Activated naive CD8-positive, alpha-beta T cell treated with anti-CD3 and anti-CD28 coated beads, Interleukin-2, amount 50 U/mL, for 24 hours (primary cell): ENCODE measurements at places on chromosomes 11 and 22.

DNA sequence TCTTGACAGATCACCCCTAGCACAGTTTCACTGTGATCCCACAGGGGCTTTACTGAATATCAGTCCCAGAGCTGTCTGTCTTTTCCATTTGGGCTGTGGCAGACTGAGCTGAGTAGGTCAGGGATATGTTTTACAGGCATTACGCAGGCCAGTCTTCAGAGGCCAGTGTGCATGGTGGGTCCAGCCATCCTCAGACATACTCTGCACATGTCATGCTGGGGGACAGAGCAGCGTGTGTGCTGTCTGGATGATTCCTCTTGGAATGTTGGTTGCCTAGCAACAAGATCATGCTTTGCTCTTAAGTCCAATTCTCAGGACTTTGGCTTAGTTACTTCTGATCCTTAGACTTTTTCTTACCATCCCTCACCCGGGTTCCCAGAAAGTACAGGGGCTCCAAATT, 736.5 kb downstream of the DLG2 start:
- H3K36me3 ChIP-seq = no peaks in the 10 kb centered on the region
- H3K27ac ChIP-seq = no peak overlapping the region
- no peak for DNase-seq
- H3K4me3 ChIP-seq = no peak overlapping the region
- no peaks in the 10 kb centered on the region for H3K27me3 ChIP-seq

- H3K36me3 ChIP-seq = no peaks in the 10 kb centered on the region
- DNase-seq = no peak
- no peak overlapping the region for H3K27ac ChIP-seq
- peaks cover 8% of the 10 kb centered on the region for H3K4me1 ChIP-seq
- no peak overlapping the region for H3K4me3 ChIP-seq
- peaks cover 76% of the 10 kb centered on the region for H3K27me3 ChIP-seq
Measured at GRCh38 chr11:12686246-12687060, 12.2 kb downstream of the TEAD1 start.

- DNase-seq = no peak
- no peak overlapping the region for H3K27ac ChIP-seq
- H3K36me3 ChIP-seq = no peaks in the 10 kb centered on the region
- no peaks in the 10 kb centered on the region for H3K4me1 ChIP-seq
- peaks cover 3% of the 10 kb centered on the region for H3K27me3 ChIP-seq
Measured at GRCh38 chr11:17643506-17644405, 75.6 kb upstream of the MYOD1 start.

DNA sequence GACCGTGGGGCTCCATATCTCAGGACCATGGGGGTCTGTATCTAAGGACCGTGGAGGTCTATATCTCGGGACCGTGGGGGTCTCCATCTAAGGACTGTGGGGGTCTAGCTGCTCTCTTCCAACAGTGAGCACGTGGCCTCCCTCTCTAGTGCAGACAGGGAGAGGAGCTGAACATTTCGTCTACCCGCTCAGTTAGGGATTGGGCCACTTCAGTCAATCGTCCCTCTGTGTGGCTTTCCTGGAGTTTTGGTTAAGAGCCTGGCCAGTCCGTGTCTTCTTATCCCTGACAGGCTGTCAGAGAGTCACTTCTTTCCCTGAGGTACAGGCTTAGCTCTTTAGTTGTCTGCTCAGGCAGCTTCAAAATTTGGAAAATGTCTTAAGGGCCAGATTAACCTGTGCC, 3.1 kb downstream of the KRTAP5-1 start:
- no peak overlapping the region for H3K4me3 ChIP-seq
- H3K27ac ChIP-seq = no peak overlapping the region
- H3K27me3 ChIP-seq = peaks cover 15% of the 10 kb centered on the region
- peaks cover 8% of the 10 kb centered on the region for H3K4me1 ChIP-seq
- no peak for DNase-seq
- no peaks in the 10 kb centered on the region for H3K36me3 ChIP-seq

DNA sequence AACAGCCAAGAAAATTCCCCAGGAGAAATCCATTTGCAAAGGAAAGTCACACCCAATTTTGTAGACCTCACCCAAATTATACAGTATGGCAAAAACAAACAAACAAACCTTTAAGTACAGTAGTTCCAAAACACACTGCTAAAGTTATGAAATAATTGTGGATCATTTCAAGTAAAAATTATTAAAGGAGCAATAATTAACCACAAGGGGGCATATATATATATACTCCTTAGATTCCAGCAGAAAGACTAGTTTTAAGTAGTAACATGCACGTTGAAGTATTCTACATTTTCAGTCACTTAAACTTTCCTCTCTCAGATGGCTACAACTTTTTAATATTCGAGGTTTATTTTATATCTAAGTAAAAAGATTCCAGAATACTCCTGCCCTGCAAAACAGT, 26.8 kb downstream of the RNF141 start:
- no peak overlapping the region for H3K27ac ChIP-seq
- H3K27me3 ChIP-seq = no peaks in the 10 kb centered on the region
- H3K4me3 ChIP-seq = no peak overlapping the region
- H3K4me1 ChIP-seq = peaks cover 3% of the 10 kb centered on the region
- peaks cover 11% of the 10 kb centered on the region for H3K36me3 ChIP-seq
- no peak for DNase-seq

GRCh38 chr11:60932605-60933356, 8.5 kb downstream of the TMEM132A start:
- no peak for DNase-seq
- no peaks in the 10 kb centered on the region for H3K36me3 ChIP-seq
- no peaks in the 10 kb centered on the region for H3K4me1 ChIP-seq
- peaks cover 3% of the 10 kb centered on the region for H3K27me3 ChIP-seq
- H3K27ac ChIP-seq = no peak overlapping the region

DNA sequence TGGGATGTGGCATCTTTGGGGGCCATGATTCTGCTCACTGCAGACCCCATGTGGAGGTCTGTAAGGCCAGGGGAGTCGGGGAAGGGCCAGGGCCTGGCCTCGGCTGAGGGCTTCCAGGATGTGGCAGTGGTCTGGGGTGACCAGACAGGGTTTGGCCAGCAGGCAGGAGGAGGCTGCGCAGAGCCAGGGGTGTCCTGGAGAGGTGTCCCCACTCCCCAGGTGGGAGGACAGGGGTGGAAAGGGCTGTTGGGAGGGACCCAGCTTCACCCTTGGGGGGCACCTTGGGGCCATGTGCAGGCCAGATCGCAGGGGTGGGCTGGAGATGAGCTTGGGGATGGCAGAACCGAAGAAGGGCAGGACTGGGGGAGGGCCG, 3.4 kb downstream of the PANX2 start:
- H3K4me3 ChIP-seq = no peak overlapping the region
- H3K36me3 ChIP-seq = no peaks in the 10 kb centered on the region
- peaks cover 3% of the 10 kb centered on the region for H3K4me1 ChIP-seq
- DNase-seq = no peak
- no peak overlapping the region for H3K27ac ChIP-seq

DNA sequence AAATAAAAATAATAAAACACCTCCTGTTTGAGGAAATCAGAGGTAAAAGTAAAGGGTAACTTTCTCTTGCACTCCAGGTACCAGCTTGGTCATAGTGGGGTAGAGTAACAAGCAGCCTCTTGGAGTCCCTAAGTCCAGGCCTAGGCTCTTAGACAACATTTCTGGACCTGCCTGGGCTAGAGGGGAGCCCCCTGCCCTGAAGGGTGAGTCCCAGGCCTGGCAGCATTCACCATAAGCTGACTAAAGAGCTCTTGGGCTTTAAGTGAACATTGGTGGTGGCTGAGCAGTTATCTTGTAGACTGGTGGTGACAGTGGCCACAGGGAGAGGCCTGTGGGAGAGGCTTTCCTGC, 18.6 kb upstream of the OR56A3 start:
- no peaks in the 10 kb centered on the region for H3K27me3 ChIP-seq
- no peak for DNase-seq
- no peak overlapping the region for H3K27ac ChIP-seq
- peaks cover 2% of the 10 kb centered on the region for H3K36me3 ChIP-seq
- H3K4me1 ChIP-seq = no peaks in the 10 kb centered on the region

DNA sequence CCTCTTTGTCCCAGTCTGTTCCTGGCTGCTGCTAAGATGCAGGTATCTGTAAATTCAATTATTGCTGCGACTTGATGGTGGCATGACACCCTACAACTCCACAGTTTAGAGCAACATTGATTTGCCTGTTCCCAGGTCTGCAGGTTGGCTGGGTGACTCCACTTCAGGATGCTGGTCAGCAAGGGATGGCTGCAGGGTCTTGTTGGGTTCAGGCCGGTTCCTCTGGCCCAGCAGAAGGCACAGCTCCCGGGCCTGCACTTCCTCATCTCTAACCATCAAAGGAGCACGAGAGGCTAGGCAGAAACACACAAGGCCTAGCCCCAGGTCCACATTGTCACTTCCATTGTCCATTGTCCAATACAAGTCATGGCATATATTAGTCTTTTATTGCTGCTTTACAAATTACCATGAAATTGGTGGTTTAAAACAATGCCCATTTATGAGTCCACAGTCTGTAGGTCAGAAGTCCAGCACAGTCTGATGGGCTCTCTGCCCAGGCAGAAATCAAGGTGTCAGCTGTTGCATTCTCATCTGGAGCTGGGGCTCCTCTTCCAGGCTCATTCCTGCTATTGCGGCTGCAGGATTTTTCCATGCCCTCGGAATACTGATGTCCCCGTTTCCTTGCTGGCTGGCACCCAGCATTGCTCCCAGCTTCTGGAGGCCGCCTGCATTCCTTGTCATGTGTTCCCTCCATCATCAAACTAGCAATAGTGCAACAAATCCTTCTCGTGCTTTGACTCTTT, 96.6 kb upstream of the LMO1 start:
- H3K4me3 ChIP-seq = no peak overlapping the region
- H3K27ac ChIP-seq = no peak overlapping the region
- no peaks in the 10 kb centered on the region for H3K4me1 ChIP-seq
- H3K36me3 ChIP-seq = no peaks in the 10 kb centered on the region

- no peaks in the 10 kb centered on the region for H3K27me3 ChIP-seq
- H3K27ac ChIP-seq = peak overlapping the region; percentile 17
Measured at GRCh38 chr11:60857378-60858232, 1.9 kb upstream of the PTGDR2 start.

- peaks cover 64% of the 10 kb centered on the region for H3K4me1 ChIP-seq
- DNase-seq = peak; percentile 16
- H3K36me3 ChIP-seq = peaks cover 18% of the 10 kb centered on the region
- peak overlapping the region; percentile 98 for H3K4me3 ChIP-seq
Measured at GRCh38 chr11:64880240-64881001, 2.0 kb upstream of the EHD1 start.

- peaks cover 19% of the 10 kb centered on the region for H3K4me1 ChIP-seq
- H3K27ac ChIP-seq = peak overlapping the region; percentile 9
- no peak overlapping the region for H3K4me3 ChIP-seq
- H3K27me3 ChIP-seq = peaks cover 3% of the 10 kb centered on the region
- DNase-seq = no peak
Measured at GRCh38 chr11:45089676-45090499, 56.6 kb upstream of the PRDM11 start.

DNA sequence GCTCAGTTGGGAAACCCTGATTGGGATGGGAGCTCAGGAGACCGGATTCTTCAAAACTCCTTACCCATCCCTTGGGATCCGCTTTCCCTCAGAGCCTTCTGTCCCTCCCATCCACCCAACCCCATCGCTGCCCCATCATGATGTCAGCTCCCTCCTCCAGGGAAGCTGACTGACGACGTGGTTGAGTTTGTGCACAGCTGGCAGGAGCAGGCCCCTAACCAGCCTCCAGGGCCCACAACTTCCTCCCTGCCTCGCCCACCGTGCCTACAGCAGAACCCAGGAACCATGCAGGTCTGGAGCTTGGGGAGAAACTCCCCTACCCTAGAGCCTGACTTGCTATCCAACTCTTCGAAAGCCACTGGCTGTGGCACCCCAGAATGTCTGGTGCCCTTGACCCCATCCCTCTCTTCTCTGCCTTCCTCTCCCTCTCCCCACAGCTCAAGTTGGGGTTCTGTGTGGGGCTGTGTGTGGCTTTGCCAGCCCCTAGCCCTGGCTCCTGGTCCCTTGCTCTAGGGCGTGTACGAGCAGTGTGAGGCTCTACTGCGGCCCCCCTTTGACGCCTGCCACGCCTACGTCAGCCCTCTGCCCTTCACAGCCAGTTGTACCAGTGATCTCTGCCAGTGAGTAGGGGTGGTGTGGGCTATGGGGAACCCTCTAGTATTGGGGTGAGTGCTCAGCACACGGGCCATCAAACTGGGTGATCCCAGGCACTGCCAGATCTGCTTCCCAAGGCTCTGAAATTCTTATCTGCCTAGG, 11.1 kb downstream of the OTOG start:
- H3K36me3 ChIP-seq = no peaks in the 10 kb centered on the region
- no peak overlapping the region for H3K4me3 ChIP-seq
- no peak for DNase-seq
- H3K4me1 ChIP-seq = no peaks in the 10 kb centered on the region
- no peak overlapping the region for H3K27ac ChIP-seq

GRCh38 chr22:45196926-45197605, 33.3 kb downstream of the NUP50 start:
- no peak for DNase-seq
- no peaks in the 10 kb centered on the region for H3K4me1 ChIP-seq
- no peak overlapping the region for H3K27ac ChIP-seq
- H3K27me3 ChIP-seq = no peaks in the 10 kb centered on the region
- H3K4me3 ChIP-seq = no peak overlapping the region
- peaks cover 9% of the 10 kb centered on the region for H3K36me3 ChIP-seq
